CD8-positive, alpha-beta memory T cell (primary cell): ENCODE measurements at places on chromosomes 6 and 20.

DNA sequence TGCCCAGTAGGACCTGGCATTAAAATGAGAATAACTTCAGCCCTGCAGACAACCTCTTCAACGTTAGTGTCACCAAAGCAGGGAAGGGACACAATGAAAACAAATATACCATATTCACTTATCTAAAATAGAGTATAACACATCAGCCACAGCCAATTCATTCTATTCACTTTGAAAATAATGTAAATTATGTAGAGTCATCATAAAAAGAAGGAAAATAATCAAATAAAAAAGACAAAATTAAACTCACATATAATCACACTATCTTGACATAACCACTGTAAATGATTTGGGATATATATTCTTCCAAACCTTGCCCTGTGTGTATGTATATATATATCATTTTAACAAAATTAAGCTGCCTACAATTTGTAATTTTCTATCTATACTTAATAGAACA lies 78.1 kb upstream of the HEY2 start:
- no peak for DNase-seq

DNA sequence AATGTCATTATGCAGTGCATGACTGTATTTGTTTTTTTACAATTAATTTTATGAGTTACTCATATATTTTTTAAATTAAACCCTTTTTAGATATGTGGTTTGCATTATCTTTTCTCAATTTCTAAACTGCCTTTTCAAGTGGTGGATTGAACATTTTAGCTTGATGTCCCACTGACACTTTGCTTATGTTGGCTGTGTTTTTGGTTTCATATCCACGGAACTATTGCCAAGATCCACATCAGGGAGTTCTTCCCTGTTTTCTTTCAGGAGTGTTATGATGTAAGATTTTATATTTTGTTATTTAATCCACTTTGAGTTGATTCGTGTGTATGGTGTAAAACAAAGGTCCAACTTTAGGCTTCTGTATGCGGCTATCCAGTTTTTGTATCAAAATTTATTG lies 1144.9 kb upstream of the EYS start:
- DNase-seq, result no peak

GRCh38 chr20:63475209-63475608 lies 2.8 kb upstream of the KCNQ2 start:
- no peak for DNase-seq

GRCh38 chr6:77440206-77440976 lies 22.9 kb downstream of the HTR1B start:
- DNase-seq, result no peak

DNA sequence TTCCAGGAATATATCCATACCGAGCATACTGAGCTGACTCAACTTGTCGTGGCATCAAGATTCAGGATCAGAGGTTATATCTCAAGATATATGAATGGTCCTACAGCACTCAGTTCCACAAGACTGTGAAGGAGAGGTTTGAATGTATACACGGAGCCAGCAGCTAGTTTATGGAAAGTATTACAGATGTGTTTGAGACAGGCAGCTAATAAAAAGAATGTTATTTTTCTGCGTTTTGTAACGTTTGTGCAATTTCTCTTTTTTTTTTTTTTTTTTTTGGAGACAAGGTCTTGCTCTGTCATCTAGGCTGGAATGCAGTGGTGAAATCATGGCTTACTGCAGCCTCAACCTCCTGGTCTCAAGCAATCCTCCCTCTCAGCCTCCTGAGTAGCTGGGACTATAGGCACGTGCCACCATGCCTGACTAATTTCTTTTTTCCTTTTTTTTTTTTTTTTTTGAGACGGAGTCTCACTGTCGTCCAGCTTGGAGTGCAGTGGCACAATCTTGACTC lies 3.4 kb upstream of the FAM110A start:
- DNase-seq, result no peak

DNA sequence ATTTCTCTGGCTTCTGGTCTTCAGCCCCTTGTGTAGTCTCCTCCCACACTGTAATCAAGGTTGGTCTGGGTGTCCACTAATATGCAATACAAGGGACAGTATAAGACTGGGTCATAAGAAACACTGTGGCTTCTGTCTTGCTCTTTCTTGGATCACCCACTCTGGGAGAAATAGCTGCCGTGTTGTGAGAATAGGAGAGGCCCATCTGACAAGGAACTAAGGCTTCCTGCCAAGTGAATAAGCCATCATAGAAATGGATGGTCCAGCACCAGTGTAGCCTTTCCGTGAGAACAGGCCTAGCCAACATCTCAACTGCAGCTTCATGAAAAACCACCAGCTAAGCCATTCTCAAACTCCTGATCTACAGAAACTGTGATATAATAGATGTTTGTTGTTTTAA lies 23.3 kb downstream of the BAG2 start:
- no peak for DNase-seq

- no peak for DNase-seq
Measured at GRCh38 chr6:137570393-137570792, 76.2 kb upstream of the OLIG3 start.

DNA sequence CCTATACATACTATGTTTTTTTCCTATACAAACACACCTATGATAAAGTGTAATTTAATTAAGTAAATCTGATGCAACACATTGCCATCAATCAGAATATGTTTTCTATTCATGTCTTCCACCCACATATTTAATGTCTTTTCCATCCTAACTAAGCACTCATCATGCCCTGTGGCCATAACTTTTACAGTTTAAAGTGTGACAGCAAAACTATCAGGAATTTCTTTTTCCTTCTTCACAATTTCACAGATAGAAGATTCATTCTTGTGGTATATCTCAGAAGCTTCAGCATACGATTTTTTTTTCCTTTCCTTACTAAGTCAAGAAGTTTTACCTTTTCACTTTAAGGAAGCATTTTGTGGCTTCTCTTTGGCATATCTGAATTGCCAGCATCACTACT lies 7.0 kb upstream of the BEND6 start:
- DNase-seq, result no peak
